Activated CD4-positive, alpha-beta T cell treated with anti-CD3 and anti-CD28 coated beads, Interleukin-2, amount 10 ng/mL, durations not matched to agents 24 days and 14 days (primary cell): ENCODE measurements at places on chromosomes 16 and 17.

DNA sequence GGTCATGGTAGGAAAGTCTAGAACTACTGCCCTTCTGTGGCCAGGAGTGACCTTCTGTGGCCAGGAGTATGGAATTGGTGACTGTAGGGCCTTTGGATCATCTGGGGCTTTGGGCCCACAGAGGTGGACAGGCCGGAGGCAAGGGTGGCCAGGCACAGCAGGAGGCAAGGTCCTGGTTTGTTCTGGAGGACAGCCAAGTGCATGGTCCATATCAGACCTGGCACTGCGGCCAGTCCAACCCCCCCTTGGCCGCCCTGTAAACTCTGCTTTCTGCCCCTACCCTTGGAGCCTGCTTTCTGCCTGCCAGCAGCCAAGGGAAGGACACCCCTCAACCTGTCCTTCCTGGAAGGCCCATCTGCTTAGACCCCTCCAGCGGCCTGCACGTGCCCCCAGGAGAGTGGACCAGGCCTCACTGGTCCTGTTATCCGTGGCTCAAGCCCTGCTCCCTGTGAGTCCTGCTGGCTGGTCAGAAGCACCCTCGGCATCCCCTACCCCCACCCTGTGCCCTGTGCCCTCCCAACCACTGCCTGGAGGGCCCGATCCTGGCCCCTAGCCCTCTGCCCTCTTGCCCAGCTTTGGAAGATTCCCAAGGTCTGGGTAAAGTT is 2.3 kb upstream of the DCXR start:
- no peak for DNase-seq

- DNase-seq: peak; percentile 77
Measured at GRCh38 chr16:89319886-89320781, 102.6 kb downstream of the ZNF778 start.

DNA sequence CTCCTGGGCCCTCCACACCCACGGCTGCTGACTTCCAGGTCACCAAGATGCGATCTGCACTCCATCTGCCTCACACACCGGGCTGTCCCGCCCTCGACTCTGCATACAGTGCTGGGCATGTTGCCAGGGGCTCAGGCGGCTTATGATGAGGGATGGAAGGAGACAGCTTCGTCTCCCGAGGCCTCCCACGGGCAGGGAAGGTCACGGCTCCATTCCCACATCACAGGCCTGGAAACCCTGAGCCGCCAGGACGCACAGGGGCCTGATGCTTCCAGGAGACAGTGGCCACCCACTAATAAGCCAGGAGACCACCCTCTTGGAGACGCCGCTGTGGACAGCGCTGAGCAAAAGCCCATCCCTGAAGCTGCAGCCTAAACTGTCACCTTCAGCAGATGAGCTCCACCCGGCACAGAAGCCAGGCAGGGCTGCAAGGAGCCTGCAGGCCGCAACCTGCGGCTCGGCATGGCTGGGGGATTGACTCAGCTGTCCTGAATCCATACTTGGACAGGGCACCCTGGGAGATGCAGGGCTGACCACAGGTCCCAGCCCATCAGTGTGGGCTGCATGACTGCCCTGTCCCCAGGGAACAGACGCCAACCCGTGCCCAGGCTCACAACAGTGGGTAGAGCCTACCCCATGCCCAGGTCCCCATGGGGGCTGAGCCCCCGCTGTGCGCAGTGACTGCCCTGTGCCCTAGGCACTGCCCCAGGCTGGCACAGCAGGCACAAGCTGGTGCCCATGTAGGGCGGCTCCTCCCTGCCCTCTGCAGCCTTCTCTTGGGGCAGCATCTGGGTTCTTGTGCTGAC is 34.4 kb downstream of the SLC7A5 start:
- DNase-seq: no peak

GRCh38 chr17:68085771-68086381 is 50.3 kb downstream of the KPNA2 start:
- peak; percentile 70 for DNase-seq

GRCh38 chr17:16484445-16485175 is 7.4 kb downstream of the LRRC75A start:
- no peak for DNase-seq
